ENCODE measurements at places on chromosomes 3 and 15.

DNA sequence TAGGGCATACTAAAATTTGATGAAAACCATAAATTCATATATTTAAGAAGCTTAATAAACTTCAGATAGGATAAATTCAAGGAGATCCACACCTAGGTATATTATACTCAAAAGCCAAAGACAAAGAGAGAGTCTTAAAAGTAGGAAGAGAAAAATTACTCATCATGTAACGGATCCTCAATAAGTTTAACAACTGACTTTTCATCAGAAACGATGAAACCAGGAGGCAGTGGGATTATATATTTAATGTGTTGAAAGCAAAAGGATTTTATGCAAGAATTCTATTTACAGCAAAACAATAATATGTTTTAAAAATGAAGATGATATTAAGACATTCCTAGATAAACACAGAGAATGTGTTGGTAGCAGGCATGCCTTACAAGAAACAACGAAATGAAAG, 202.7 kb downstream of the OXSM start:
- no peak for DNase-seq

DNA sequence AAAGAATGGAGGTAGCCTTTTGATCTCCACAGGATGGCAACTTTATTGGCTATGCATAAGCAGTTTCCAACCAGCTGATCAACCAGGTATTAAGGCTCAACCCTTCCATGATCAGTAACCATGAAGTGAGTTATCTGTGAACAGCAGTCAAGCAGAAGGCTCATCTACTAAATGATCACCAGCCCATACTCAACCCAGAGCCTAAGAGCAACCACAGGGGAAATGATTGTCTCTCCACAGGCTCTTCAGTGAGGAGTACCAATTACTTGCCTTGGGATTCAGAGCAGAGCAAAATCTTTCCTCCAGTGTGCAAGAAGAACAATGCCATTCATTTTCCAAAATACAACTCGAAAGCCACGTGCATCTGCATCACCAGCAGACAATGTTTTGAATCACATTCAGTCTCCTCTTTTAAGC, 754.8 kb downstream of the ROBO1 start:
- no peak for DNase-seq

- DNase-seq = no peak
These were observed 414.2 kb downstream of the CNTN4 start for GRCh38 chr3:2512881-2513280.

DNA sequence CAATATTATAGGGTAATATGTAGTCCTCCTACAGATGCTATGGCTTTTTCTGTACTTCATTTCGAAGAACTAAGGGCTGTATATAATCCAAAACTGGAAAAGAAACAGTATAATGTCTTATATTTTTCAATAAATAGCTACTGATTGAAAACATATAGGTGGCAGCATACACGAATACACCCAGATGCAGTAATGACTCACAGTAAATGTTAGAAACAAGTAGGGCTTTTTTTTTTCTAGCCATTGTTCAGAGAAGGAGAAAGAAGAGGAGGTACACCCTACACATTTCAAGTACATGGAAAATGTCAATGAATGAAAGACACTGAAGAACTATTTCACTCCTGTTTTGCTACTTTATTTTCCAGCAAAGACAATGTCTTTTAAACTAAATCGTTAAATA, 9.4 kb downstream of the DAZL start:
- DNase-seq = no peak

- no peak for DNase-seq
These were observed 114.9 kb downstream of the PDZRN3 start for GRCh38 chr3:73509816-73510215.

All from pulmonary artery endothelial cell (primary cell).